ENCODE measurements at places on chromosomes 3 and 15.

- ATAC-seq, result no peak
Observed at GRCh38 chr15:55387027-55387426, 21.1 kb downstream of the CCPG1 start.

DNA sequence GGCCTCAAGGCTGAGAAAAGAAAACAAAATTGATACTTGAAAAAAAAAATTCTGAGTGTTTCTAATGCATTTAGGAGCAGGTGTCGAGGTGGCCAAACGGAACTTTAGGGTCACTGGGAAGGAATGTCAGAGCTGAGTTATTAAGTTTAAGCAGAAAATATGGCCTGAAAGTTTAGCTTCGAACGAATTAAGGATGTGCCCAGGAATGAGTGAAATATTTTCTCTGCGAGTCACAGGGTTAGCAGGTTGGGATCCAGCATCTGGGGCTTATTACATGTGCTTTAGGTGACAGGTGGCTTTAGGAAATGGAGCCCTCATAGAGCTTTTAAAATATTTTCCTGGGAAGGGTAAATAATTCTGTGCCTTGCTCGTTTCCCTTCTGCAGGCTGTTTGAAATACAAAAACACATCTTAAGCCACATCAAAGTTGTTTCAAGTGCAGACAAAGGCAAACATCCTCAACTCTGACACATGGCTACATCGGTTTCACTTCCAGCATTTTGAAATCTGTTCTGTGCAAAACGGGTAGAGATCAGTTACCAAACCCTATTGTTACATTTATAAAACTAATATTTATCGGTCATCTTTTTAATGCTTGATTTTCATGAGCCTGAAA lies 143.1 kb upstream of the ARRDC4 start:
- no peak for ATAC-seq

DNA sequence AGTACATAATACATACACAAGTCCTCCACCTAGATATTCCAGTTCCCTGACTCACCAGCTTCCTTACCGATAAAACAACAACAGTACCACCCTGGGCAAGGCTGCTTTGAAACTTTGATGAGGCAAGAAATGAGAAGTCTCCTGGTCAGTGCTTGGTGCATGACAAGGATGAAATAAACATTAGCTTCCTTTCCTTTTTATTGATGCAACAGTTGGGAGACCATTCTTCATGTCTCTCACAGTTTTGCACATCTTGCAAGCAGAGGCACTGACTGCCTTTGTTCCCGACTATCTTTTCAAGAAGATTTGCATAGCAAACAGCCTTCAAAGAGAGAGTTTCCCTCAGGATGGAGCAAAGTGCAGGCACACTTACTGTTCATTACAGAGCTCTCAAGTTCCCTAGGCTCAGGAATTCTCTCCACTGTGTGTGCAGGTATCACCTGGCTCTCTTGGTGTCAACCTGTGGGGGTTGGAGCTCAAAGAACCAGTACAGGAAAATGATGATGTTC lies 65.2 kb downstream of the MYLK start:
- ATAC-seq, result no peak

GRCh38 chr3:71271596-71271995 lies 311.9 kb downstream of the FOXP1 start:
- no peak for ATAC-seq

DNA sequence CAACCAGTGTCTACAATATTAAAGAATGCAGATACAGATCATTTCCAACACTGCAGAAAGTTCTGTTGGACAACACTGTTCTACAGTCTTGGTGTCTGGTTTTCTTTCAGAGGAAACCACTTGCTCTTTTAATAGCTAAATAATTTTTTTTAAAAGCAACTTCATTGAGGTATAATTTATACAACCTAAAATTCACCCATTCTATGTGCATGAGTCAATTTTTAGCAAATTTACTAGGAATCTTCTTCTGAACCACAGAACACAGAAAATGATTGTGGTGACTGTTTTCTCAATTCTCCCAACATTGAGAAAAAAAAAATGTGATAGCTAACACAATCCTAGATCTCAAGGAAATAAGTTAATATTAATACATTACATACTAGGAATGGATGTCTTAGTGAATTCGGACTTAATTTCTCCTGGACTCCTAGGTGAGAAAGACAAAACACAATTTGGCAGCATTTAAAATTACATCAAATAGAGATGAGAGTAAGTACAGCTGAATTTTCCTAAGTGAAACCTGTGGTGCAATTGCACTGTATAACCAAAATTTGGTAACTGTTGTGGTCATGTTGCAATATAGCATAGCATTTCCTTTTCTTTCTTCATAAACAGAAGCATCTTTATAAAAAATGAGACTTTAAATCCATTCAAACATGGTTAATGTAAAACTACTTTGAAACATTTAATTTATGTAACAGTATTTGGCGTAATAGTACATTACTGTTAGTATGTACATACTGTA lies 15.3 kb upstream of the PLCL2 start:
- no peak for ATAC-seq

DNA sequence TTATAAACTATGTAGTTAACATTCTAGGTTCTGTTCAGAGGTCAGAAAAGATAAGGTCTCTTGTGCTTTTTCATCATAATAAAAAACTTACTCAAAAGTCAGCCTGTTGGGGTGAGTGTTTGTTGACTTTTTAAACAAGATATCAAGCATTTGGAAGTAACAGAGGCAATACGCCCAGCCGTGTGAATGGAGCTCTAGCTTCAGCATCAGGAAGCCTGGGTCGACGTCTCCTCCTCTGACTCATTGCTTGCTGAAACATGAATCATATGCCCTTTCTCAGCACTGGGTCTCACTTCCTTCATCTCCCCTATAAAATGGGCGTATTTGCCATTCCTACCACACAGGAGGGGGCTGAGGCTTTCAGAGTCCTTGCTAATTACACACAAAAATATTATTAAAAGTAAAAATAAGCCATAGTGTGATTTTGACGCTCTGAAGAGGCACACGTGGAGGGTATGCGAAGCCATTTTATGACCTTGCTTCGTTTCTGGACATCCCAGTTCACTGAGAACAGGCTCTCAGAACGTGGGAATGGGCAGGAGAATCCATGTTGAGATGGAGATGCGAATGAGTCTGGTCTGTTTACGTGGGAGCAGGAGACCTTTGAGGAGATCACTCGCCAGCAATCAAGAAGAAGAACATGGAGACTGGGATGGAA lies 220.8 kb upstream of the TPRG1 start:
- no peak for ATAC-seq

- no peak for ATAC-seq
Observed at GRCh38 chr3:64584179-64584578, 103.6 kb downstream of the ADAMTS9 start.

GRCh38 chr3:51024765-51025632 lies 350.3 kb downstream of the DOCK3 start:
- ATAC-seq, result peak; percentile 60

- ATAC-seq, result no peak
Observed at GRCh38 chr15:79953951-79954444, 17.0 kb downstream of the BCL2A1 start.

- no peak for ATAC-seq
Observed at GRCh38 chr3:141237701-141238521, 6.3 kb downstream of the PXYLP1 start.

- no peak for ATAC-seq
Observed at GRCh38 chr3:7309641-7310102, 448.8 kb downstream of the GRM7 start.

DNA sequence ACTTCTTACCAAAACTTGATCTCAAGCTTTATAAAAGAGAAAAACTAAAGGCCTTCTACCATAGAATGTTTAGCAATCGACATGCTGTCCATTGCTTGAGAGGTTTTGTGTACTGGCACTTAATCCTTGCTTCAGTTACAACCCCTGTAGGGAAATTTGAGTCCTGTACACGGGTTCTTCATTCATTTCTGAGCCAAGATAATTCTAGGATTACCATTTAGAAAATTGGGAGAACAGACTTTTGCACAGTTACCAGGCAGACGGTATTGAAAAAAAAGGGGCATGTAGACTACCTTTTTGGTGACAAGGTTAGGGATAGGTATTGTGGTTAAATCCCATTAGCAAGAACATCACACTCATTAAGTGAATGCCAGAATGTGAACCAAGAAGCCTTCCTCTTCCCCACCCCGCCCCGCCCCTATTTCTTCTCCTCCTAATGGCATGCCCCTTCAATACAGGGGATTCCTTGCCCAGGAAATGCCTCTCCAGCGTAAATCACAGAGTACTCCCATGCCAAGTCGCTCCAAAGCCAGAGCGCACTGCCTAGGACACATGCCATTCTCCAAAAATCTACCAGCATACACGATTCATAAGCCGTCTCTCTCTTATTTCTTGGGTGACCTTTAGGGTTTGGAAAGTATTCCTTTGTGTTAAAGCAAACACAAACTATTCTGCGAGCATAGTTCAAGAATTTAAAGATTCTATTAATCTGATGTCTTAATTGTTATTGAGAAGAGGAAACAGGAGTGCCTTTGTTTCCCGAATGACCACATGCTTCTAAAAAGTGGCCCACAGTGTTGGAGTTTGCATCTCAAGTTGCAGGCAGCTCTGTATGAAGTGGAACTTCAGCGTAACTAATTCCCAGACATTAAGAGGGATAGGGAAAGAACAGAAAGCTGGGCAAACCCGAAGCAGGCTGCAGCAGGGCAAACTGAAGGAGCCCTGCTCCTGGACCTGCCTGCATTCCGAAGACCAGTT lies 164.0 kb upstream of the NR2F2 start:
- ATAC-seq, result no peak

DNA sequence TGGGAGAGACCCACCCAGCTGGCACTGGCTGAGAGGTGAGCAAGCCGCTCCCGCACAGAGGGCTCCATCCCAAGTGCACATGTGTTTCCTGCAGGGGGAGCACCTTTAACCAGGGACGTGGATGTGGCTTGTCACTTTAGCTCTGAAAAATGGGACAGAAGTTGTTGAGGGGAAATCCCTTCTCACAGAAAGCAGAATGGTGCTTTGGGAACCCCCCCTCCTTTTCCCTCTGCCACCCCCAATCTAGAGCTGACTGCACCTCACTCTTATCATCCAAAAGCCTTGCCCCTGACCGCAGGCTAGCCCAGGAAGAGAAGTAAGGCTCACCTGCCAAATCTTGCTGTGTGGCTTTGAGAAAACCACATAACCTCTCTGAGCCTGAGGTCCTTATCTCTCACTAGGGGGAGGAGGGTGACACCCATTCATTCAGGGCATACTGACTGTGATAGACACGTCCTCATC lies 77.9 kb downstream of the RPN1 start:
- ATAC-seq, result no peak

GRCh38 chr15:96410175-96411055 lies 79.9 kb downstream of the NR2F2 start:
- no peak for ATAC-seq

DNA sequence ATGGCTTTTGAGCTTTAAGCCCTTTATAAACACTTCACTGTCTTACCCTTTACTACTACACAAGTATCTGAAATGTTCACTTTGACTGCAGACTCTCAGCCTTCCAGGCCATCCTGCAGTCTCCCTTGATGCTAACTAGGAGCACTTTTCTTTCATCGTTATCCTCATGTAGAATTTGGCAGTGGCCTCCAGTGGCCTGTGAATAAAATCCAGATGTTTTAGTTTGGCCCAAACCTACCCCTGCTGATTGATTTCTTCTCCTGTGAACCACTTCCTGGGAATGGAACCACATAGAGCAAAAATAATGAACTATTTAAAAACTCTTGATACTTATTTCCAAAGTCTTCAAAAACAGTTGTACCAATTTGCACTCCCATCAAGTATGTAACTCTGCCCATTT lies 271.9 kb downstream of the FEZF2 start:
- no peak for ATAC-seq

DNA sequence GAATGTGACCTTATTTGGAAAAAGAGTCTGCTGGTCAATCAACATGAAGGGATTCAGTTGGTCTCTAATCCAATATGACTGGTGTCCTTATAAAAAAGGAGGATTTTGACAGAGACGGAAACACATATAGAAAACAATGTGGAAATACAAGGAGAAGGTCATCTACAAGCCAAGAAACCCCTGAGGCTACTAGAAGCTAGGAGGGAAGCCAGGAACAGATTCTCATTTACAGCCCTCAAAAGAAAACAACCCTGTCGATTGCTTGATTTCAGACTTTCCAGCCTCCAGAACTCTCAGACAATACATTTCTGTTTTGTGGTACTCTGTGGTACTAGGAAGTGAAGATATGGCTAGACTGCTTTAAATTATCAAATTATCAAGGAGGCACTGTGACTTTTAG lies 162.9 kb upstream of the IGF1R start:
- ATAC-seq, result no peak

GRCh38 chr3:138696666-138697370 lies 88.2 kb downstream of the FAIM start:
- ATAC-seq, result no peak

DNA sequence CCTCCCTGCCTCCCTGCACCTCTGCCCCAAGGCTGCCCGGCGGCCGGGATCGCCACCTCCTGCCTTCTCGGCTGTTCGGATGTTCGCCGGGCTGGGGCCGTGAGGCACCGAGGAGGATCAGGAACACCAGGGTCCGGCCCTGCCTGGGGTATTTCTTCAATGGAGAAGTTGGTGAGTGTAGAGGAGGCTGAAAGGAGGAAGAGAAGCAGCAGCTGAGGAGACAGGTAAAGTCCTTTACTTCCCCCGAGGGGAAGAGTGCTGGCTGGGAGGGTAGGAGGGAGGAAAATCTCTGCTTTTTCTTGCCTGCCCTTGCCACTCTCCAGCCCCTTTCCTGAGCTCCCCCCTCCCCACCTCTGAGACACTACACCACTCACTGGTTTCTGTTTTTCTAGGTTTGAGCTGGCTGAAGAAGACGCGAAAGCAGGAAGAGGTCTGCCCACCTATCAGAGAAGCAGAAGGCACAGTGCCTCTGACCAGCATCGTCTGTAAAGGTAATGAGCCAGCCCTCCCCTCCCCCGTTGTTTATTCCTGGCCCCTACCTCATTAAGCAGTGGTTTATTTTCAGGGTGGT lies 519 bp downstream of the ASB7 start:
- ATAC-seq, result no peak

- ATAC-seq, result no peak
Observed at GRCh38 chr15:35622641-35623340, 76.8 kb upstream of the DPH6 start.

GRCh38 chr3:184746131-184747120 lies 34.6 kb upstream of the MAGEF1 start:
- ATAC-seq, result no peak

GRCh38 chr3:65623362-65623761 lies 415.4 kb downstream of the MAGI1 start:
- ATAC-seq, result no peak
